ENCODE measurements at places on chromosomes 7 and 10.

DNA sequence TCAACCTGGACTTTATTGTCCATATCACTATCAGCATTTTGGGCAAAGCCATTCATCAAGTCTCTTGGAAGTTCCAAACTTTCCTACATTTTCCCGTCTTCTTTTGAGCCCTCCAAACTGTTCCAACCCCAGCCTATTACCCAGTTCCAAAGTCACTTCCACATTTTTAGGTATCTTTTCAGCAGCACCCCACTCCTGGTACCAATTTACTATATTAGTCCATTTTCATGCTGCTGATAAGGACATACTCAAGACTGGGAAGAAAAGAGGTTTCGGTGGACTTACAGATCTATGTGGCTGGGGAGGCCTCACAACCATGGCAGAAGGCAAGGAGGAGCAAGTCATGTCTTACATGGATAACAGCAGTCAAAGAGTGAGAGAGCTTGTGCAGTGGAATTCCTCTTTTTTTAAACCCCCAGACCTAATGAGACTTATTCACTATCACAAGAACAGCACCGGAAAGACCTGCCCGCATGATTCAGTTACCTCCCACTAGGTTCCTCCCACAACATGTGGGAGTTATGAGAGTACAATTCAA lies 50.2 kb downstream of the NRF1 start:
- DNase-seq, result no peak

- no peak for DNase-seq
Measured at GRCh38 chr7:41694495-41694894, 8.4 kb downstream of the INHBA start.

GRCh38 chr7:21125297-21125696 lies 302.6 kb upstream of the SP4 start:
- no peak for DNase-seq

DNA sequence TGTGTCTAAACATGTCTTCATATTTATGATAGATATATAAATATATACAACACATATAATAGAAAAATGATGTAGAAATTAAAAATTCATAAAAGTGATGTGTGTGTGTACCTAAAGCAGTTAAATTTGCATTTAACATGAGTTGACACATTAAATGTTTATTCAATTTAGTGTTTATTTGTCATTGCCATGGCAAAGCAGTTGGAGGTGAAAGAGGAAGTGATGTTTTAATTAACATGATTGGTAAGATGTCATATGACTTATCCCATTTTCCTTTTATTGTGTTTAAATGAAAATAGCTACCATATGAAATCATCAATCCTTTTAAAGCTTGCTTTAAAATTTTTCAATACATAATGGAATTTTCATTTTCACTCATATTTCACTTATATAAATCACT lies 452.6 kb downstream of the SUGCT start:
- no peak for DNase-seq

DNA sequence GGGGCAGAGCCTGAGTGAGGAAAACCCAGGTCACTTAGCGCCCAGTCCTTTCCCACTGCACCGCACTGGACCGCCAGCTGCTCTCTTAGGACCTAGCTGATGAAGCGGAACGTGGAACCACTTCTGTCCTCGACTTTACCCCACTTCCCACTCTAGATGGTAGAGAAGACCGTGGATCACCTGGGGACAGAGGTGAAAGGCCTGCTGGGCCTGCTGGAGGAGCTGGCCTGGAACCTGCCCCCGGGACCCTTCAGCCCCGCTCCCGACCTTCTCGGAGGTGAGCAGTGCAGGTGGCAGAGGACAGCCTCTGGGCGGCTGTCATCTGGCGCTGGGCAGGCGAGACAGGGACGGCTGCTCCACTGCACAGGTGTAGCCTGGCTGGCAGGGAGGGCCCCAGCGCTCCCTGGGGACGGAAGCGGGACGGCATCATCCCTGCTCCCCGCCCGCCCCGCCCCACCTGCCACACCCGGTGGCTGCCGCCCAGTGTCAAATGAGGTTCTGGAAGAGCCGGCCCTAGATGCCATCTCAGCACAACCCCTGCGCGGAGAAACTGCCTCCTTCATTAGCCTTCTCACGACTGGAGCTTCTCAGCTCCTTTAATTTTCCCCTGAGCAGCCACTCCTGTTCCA lies 11.7 kb downstream of the PLAC9 start:
- DNase-seq, result no peak

DNA sequence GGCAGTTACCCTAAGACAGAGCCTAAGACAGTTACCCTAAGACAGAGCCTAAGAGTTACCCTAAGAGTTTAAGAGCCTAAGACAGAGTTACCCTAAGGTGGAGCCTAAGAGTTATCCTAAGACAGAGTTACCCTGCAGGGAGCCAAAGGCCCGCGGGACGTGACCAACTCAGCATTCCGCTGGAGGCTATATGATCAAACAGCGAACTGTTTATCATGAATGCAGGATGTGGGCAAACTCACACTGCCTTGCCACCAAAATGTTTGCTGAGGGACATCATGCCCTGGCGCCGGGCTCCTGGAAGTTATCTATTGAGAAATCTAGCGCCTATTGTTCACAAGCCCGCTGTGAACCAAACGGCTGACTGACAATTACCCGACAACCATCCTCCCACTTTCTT lies 49.9 kb downstream of the BLVRA start:
- no peak for DNase-seq

GRCh38 chr7:22278660-22279059 lies 78.3 kb downstream of the RAPGEF5 start:
- DNase-seq, result no peak

DNA sequence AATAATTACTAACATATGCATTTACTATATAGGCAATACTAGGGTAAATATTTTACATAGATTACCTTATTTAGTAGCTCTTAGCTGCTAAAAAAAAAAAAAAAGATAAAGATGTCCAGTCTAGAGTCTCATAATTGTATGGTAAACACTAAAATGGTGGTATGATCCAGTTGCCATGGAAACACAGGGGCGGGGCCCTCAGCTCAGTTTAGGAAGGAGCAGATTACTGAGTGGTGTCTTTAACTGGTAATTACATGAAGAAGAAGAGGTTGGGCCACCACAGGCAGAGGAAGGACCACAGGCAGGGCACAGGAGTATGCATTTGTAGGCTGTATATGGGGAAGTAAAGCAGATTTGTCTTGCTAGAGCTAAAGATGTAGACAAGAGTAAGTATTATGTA lies 43.7 kb downstream of the ITGB8 start:
- DNase-seq, result no peak

GRCh38 chr10:58776568-58777318 lies 264.1 kb downstream of the BICC1 start:
- DNase-seq, result no peak

DNA sequence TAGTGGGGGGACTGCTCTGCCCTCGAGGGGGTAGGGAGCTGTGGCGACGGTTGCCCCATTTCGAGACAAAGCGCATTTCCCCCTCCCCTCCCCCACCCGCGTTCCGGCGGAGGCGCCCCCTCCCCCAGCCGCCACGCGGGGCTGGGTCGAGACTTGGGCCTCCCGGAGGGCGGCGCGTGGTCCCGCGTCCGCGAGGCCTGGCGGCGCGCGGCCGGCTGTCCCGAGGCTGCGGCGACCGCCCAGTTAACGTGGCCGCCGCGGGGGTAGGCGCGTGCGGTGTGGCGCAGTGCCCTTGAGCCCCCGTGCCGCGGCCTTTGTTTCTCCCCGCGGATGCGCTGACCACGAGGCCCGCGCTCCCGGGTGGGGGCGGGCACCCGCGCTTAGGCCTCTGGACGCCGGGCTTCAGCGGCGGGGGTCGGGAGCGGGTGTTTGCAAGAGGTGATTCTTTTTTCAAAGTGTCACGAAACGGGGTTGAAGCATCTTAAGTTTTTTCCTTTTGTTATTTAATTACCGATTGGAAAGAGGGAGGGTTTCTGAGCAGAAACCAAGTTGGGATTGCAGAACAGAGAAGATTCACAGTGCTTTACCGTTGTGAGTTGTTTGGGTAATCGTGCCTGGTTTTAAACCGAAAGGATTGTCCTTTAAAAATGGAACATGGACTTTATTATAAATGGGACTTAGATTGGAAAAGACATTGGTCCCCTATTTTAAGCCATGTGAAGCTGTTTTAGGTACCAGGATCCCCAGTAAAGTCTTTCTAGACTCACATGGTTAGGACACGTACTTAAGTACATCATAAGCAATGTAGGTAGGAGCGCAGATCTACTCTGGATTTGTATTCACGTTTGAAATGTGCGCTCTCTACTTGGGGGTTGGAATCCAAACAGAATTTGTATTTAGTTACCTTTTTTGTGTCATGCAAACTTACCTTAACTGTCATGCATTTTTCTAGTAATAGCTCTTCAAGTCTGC lies 760 bp downstream of the CBX3 start:
- DNase-seq, result peak; percentile 74

GRCh38 chr10:274866-275265 lies 139.6 kb downstream of the ZMYND11 start:
- no peak for DNase-seq

DNA sequence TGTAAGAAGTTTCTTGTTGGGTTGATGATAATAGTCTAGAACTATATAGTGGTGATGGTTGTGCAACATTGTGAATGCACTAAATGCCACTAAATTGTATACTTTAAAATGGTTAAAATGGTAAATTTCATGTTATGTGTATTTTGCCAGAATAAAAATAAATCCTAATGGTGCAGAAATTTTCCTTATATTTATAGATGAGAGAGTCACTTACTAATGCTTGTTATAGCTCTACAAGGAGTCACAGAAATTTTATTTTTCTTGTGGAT lies 21.1 kb downstream of the SPAG6 start:
- DNase-seq, result no peak

Data from adrenal gland (tissue), 19 donors.